Cardiac muscle cell (in vitro differentiated cells and primary cell): ENCODE measurements at places on chromosomes 6 and 20.

- DNase-seq: no peak
Observed at GRCh38 chr20:21503345-21503744, 10.5 kb downstream of the NKX2-2 start.

GRCh38 chr20:60365882-60366281 lies 407.7 kb downstream of the CDH26 start:
- DNase-seq: no peak

DNA sequence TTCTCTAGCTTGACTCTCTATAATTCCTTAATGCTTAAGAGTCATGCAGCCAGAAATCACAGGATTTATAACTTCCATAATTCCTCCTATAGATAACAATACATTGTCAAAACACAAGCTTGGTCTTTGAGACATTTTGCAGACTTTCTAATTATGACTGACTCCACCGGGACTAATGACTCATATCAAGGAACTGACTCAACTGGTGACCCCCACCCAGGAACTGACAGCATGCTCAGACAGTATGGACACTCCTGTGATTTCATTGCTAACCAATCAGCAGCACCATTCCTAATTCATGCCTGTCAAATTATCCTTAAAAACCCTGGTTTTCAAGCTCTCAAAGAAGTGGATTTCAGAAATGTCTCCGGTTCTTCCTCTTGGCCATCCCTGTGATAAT lies 670.5 kb upstream of the IMPG1 start:
- DNase-seq: peak; percentile 5

DNA sequence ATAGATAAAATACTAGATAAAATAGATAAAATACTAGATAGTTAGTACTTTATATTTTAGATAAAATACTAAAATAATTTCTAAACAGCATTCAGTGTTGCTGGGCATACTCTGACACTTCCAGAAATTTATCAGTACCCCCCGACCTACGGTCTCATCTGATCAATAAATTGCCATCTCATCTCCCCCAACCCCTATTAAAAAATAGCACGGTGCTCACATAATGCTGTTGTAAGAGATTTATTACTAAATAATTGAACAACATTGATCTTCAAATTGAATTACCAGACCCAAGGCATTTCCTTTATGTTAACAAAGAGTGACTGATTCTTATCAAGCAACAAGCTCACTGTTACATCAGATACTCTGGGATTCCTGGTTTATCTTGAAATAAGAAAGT lies 300.9 kb downstream of the CBLN4 start:
- DNase-seq: no peak

GRCh38 chr6:45806172-45806571 lies 209.5 kb downstream of the CLIC5 start:
- no peak for DNase-seq

GRCh38 chr20:8223091-8223870 lies 91.2 kb downstream of the PLCB1 start:
- DNase-seq: peak; percentile 81

- no peak for DNase-seq
Observed at GRCh38 chr20:52346797-52347196, 155.2 kb upstream of the ZFP64 start.

- peak; percentile 52 for DNase-seq
Observed at GRCh38 chr6:19921786-19922185, 84.6 kb downstream of the ID4 start.

DNA sequence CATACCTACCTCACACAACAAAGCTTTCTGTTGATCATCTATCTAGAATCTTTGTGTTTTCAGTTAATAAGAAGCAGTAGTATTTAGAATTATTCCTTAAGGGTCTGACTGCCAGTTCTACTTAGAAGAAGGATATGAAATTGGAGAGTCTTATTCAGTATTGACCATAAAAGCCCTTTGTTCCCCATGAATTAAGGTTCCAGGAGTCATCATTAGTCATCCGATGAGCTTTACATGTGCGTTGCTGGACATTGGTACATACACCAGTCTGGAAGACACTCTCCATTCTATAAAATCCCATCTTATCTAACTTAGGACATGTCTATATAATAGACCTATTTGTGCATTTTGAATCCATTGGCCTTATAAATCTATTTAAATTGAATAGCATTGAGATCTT lies 34.4 kb upstream of the RNF217 start:
- no peak for DNase-seq

- no peak for DNase-seq
Observed at GRCh38 chr6:133353061-133353460, 111.9 kb downstream of the EYA4 start.

DNA sequence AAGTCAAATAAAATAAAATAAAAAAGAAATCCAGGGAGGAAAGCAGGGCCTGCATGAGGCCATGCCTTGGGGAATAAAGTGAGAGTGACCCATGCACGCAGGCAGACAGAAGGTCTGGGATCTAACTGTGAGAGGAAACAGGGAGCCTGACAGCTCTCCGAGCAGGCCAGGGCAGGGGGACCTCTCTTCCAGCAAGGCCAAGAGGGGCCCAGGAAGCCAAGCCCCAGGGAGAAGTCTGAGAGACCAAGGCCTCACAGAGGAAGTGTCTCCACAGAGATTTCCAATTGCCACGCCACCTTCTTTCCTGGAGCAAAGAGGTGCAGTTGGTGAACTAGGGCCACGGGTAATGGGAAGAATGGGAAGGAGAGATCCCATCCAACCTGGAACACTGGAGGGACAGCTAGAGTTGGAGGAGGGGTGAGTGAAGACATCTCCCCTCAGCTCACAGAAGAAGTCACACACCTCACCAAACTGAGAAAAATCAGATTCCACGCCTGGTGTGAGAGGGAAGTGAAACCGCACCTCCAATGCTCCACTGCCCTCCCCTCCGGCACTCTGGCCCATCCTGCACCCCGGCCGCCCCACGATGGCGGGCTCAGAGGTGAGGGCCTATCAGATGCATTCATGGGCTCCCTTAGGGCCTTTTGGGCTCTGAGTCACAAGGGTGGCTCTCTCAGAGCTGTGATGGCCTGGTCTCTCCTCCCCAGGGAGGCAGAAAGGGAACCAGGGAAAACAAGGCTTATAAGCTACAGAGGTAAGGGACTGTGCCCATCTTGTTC lies 25.1 kb upstream of the TAF8 start:
- DNase-seq: no peak

DNA sequence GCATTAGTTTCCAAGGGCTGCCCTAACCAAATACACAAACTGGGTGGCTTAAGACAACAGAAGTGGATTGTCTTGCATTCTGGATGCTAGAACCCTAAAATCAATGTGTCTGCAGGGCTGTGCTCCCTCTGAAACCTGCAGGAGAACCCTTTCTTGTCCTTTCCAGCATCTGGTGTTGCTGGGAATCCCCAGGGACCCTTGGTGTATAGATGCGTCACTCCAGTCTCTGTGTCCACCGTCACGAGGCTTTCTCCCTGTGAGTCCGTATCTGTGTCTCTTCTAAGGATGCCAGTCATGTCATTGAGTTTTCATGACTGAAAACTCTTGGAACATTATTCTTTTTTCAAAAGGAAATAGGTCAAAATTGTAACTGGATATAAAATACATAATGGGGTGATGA lies 142.9 kb downstream of the RNASET2 start:
- no peak for DNase-seq

DNA sequence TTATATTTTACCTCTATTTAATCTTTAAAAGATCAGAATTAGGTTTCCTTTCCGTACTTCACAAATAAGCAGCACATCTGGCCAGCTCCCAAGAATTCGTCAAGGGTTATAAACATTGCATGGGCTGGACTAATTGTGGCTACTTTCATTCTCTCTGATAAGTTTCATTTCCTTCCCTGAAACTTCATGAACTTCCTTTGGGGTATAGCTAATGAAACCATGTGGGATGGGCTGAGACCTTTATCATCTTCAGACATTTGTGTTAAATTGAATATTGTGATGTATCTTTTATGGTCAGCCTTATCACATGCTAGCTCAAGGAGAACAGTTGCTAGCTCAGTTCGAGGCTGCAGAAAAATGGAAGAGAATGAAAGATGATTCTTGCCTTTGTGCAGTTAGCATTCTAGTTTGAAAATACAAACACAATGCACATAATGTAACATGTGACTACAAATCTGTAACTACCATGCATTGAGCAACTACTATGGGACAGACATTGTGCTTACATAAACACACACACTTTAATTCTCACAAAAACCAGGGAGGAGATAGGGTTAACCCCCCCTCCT lies 1.7 kb upstream of the GMPR start:
- no peak for DNase-seq

DNA sequence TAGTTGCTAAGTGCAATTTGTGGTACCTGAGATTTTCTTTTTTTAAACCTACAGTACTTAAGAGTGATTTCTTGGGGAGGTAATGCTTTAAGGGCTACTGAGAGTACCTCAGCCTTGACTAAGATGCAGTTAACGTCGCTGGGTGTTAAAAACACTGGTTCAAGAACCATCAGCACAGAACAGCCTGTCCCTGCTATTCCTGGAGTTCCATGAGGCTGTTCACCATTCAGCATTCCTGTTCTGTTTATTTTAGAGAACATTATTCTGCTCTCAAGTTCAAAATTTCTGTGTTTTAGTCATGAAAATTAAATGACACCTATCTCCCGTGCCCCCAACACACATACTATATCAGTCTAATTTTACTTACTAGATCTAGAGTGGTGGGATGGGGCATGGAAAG lies 1.7 kb upstream of the PRELID3B start:
- no peak for DNase-seq

GRCh38 chr6:14848019-14848418 lies 397.9 kb upstream of the JARID2 start:
- DNase-seq: no peak

DNA sequence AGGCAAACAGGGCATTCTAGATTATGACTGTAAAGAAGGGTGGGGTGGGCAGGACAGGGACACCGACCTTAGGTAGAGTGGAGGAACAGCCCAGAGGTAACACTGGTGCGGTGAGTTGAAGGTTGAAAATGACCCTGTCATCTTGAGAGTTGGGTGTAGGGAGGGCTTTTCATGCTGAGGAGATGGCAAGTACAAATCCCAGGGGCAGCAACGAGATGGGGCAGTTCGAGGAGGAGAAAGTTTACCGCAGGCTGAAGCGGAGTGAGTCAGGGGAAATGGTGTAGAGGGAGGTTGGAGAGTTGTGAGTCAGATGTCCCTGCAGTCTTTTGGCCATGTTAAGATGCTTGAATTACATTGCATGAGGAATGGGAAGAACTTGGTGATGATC lies 101.1 kb downstream of the HIVEP1 start:
- peak; percentile 77 for DNase-seq

DNA sequence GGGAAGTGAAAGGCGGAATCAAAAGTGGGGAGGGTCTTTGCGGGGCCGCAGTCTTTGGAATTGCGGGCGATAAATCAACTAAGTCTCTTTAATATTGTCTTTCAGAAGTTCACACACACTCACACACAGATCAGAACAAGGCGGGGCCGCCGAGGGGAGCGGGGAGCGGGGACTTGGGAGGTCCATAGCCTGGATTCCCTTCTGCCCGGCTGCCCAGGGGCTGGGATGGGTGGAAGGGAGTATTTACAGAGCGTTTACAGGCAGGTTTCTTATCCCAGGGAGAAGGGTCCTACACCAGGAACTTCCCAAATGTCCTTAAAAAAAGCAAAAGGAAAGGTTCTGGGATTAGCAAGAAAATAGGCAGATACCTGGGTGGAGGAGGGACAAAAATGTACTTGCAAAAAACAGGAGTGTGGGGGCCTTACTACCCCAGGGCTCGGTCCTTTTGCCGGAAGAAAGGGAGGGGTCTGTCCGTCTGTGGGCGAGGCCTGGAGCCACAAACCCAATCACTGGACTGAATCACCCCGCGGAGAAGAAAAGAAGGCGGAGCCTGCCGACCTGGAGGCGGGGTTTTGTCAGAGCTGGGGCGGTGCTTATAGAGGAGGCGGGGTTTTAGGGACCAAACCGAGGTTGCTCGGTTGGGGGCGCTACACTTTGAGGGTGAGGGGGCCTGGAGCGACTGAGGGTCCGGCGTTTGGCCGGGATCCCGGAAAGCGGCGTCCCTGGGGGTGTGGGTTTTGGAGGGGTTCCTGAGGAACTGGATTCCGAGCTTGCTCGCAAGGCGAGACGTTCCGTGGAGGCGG lies 3.2 kb downstream of the PRRT1 start:
- no peak for DNase-seq

- peak; percentile 80 for DNase-seq
Observed at GRCh38 chr6:73695619-73696421, at the start of gene CD109. Gene CD109, plus strand, starts transcription at chr6:73696203. Its CDS starts 13 bp downstream, at chr6:73696216.

DNA sequence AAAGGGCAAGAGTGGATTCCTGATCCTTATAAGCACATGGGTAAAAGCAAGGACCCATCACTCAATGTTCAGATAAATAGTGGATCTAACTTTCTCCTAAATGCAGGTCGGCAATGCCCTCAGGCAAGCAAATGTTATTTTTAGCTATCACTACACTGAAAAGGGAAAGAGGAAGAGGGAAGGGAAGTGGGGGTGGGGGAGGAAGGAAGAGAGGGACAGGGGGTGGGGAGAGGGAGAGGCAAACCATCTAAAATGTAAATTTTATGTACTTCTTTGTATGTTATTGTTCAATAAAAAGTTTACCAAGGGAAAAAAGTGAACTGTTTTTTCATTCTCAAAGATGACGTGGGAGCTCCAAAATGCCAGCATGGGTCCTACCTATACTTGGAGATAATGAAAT lies 44.2 kb downstream of the CHD6 start:
- DNase-seq: no peak

- DNase-seq: no peak
Observed at GRCh38 chr6:44162876-44163625, 4.4 kb downstream of the CAPN11 start.

DNA sequence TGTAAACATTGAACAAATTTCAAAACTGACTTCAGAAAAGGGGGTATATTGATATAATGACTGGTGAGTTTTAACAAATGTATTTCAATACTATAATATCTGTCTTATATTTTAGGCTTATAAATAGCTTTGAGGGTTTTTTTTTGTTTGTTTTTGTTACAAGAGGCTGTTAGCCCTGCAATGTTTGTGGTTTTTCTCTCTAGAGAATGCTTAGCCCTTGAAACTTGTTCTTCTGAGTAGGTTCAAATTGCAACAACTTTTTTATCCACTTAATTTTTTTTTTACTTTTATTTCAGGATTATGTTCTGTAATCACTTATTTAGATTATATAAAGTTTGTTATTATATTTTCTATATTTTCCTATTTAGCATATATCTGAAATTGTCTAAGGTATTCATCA lies 333.2 kb downstream of the RIMS1 start:
- DNase-seq: no peak

- peak; percentile 89 for DNase-seq
Observed at GRCh38 chr6:72580281-72580940, 41.5 kb upstream of the KCNQ5 start.

DNA sequence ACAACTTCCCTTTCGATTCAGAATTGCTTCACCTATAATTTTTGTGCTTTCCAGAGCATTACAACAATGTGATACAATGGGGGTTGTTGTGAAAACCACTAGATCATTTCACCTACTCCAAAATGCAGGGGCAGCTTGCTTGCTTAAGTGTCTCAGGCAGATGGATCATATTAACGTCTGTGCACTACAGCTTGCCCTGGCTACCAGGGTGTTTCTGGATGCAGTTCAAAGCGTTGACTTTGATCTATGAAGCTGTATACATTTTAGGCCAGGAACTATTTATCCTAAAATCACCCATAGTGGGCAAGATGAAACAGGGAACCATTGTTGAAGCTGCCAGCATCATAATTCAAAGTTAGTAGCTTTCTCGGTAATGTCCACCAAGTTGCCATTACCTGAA lies 339.5 kb upstream of the HSF2 start:
- no peak for DNase-seq

- no peak for DNase-seq
Observed at GRCh38 chr6:18360188-18360587, 27.0 kb upstream of the RNF144B start.

GRCh38 chr20:1489764-1490436 lies 1.3 kb downstream of the SIRPB2 start:
- DNase-seq: no peak

- peak; percentile 46 for DNase-seq
Observed at GRCh38 chr6:112308476-112308875, 38.7 kb upstream of the RFPL4B start.

- DNase-seq: no peak
Observed at GRCh38 chr6:79864001-79864400, 83.4 kb downstream of the ELOVL4 start.
